ENCODE measurements at places on chromosomes 5 and 9. TPM values are rescaled to one million over a fixed set of nuclear protein-coding genes. Genes with fewer than 3 reads are reported as not detected.

SARDH gene
- total RNA-seq = 7.3 TPM

GRCh38 chr5:651296-652022 is 39.3 kb downstream of the CEP72 start:
- DNase-seq = no peak

DNA sequence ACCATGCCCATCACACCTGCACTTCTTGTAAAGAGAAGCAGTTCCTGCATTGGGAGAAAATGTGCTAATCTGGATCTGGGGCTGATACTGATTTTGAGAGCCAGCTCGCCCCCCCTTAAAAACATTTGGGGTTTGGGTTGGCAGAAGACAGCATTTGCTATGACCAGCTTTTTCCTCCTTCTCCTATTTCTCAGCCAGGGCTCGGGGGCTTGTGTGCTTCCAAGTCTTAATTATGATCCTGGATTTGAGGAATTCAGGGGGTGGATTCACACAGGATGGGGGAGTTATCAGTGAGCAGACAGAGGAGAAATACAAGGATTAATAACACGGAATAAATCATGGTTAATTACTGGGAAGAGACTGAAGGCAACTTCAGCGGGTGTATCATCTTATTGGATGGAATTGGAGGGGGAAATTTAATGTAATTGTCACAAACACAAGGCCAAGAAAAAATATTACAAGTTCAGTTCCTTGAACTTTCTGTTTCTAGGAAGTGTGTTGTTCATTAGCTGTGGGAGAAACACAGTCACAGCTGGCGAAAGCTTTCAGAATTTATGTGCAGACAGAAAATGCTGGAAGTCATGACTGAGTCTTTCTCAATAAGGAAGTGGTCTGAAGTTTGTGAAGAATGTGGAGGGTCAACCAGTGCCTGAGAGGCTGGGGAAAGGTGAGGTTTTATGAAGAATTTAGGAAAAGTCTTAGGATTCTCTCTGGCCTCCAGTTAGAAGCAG is 15.3 kb downstream of the C9orf152 start:
- no peak for DNase-seq

DNA sequence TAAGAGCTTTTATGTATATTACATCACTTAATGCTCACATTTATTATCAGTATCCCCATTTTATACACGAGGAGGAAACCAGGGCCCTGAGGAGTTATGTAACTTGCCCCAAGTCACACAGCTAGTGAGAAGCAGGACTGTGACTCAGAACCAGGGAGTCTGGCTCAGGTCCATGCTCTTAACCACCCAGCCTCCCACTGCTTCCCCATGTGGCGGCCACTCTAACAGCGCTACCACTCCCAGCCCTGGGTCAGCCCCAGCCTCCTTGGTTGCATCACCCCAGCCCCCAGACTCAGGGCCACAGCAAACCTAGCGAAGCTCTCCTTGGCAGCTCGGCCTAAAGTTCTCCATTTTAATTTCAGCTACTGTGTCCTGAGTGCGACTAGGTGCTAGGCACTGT is 159.1 kb downstream of the PAX5 start:
- DNase-seq = no peak

DNA sequence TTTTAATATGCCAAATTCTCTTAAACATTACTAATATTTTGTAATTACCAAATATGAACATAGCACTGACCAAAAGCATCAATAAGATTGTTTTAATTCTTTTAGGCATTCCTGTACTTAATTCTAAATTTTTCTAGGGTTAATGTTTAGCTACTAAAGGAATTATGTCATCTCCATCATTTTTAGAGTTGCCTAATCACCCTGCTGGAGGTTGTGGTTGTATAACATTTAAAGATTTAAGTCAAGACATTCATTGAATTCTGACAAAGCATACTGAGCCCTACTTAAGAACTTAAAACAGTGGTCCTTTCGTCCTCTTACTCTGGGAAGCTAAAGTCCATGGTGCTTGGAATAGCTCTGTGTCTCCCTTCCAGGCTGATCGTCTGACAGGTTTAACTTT is 28.1 kb upstream of the DAB2 start:
- DNase-seq = no peak

Measured in H7 (cell line).